Fibroblast of mammary gland (primary cell): ENCODE measurements at places on chromosomes 7 and 10.

DNA sequence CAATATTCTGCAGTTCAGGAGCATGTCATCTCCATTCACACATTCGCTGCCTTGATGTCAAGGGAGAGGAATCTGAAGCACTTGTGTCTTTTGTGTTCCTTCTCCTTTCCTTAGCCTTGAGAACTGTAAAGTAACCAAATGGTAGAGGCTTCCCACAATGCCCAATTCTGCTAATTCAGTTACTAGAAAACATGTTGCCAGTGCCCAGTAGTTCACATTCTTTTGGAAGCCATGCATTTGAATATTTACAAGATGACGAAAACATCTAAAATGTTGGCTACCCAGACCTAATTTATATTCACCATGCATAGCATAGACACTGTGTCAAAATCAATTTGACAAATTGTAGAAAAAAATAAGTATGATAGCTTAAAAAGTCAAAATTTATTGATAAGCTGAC lies 852.7 kb upstream of the PHF14 start:
- no peak for DNase-seq

- peak; percentile 59 for DNase-seq
Measured at GRCh38 chr7:150755473-150756099, 18.4 kb downstream of the GIMAP5 start.

DNA sequence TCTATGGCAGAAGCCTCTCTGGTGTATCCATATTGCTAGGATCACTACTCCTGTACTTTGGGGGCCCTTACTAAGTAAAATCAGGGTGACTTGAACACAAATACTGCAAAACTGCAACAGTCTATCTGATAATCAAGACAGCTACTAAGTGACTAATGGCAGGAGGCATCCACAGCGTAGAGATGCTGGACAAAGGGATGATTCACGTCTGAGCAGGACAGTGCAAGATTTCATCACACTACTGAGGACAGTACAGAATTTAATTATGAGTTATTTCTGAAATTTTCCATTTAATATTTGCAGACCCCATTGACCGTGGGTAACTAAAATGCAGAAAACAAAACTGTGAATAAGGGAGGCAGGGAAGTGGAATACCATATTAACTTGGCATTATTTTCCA lies 10.4 kb downstream of the CUL2 start:
- peak; percentile 85 for DNase-seq

GRCh38 chr10:124322191-124322980 lies 96.3 kb downstream of the OAT start:
- no peak for DNase-seq

DNA sequence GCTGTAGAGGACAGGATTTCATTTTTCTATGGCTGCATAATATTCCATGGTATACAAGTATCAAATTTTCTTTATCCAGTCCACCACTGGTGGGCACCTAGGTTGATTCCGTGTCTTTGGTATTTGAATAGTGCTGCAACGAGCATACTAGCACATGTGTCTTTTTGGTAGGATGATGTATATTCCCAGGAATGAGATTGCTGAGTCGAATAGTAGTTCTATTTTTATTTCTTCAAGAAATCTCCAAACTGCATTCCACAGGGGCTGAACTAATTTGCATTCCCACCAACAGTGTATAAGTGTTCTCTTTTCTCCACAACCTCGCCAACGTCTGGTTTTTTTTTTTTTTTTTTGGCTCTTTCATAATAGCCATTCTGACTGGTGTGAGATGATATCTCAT lies 550.0 kb downstream of the REEP3 start:
- no peak for DNase-seq

GRCh38 chr7:125828153-125828700 lies 898.6 kb upstream of the POT1 start:
- no peak for DNase-seq

- DNase-seq = no peak
Measured at GRCh38 chr10:116470071-116470470, 42.4 kb downstream of the PNLIPRP3 start.

- DNase-seq = no peak
Measured at GRCh38 chr10:46299536-46300369, 13.0 kb downstream of the ANTXRL start.

DNA sequence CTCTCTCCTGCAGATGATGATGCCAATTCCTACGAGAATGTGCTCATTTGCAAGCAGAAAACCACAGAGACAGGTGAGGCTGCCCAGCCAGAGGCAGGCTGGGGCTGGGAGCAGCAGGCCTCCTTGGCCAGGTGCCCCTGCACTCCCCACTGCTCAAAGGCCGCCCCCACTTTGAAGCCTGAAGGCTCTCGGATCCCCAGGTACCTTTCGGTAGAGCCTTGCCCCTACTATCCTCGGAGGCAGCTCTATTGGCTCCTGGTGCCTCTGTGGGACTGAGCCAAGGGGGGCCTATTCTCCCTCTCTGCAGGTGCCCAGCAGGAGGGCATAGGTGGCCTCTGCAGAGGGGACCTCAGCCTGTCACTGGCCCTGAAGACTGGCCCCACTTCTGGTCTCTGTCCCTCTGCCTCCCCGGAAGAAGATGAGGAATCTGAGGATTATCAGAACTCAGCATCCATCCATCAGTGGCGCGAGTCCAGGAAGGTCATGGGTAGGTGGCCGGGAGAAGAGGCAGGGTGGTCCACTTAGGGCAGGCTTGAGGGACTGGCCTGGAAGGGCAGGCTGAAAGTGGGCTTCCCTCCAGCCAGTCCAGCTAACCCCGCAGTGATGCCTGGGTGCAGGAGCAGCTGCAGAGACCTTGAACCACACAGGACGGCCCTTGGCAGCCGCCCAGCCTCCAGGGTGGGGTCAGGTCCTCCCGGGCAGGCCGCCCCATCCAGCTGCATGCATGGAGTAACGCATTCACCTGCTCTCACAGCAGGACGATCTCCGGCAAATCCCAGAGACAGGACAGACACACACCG lies 14.1 kb downstream of the LAT2 start:
- no peak for DNase-seq

DNA sequence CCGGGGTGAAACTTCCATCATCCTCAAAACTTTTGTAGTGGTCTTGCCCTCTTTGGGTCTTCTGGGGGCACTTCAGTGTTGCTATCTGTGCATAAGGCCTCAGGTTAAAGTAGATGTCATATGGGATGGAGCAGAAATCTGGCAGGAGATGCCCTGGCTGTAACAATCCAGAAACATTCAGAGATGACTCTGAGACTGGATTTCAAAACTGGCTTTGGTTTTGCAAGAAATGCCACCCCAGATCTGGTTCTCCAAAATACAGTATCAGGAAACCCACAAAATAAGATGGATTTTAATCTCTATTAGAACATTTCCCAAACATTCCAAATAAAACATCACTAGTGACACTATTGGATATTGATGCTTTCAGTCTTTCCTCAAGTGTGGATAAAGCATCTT lies 191.5 kb downstream of the REEP3 start:
- DNase-seq = peak; percentile 63

DNA sequence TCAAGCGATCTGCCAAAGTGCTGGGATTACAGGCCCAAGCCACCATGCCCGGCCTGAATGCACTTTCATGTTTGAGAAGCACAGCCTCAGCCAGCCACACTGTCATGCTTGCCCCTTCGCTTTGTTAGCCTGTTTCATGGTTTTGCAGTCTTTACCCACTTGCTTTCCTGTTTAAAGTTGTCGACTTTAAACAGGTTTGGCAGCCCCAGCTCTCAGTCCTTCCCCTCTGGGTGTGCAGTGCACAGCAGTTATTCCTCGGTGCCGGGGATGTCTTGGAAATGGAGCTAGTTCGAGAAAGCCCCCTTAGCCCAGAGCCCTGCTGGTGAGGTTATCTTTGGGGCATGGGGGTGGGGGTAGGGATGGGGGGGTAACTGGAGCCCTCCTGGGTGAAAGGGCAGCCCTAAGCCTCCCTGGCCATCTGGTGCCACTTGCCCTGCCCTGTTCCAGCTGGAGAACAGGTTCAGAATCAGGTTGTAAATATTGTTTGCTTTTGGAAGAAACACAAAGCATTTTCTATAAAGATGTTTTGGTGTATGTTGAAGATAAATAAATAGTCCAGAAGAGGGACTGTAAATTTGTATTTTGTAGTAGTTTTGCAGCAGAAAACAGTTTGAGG lies 14.8 kb downstream of the TSPAN14 start:
- DNase-seq = no peak

GRCh38 chr10:6382081-6382480 lies 179.3 kb downstream of the PFKFB3 start:
- peak; percentile 55 for DNase-seq

GRCh38 chr7:104929921-104930320 lies 84.1 kb upstream of the KMT2E start:
- no peak for DNase-seq

DNA sequence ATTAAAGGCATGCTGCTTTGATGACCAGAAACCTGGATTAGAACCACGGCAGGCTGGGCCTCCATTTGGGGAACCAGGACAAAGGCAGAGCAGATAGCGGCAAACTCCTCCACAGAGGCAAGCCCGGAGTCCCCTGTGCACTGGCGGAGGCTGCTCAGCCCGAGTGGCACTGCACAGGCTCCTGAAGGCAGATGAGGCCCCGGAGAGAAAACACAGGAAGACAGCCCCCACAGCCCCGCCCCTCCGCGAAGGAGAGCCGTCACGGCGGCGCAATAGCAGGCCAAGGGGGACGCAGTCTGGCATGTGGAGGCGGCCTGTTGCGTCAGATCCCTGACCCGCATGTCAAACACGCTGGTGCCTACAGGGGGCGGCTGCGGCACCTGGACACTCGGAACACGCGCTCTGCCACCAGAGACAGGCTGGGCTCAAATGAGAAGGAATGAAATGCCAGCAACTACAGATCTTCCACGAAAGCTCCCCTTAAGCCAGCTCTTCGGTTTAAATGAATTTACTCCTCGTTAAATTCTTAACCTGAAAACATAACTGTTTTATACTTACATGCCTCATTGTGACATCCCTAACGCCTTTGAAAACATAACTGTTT lies 128.5 kb downstream of the MAD1L1 start:
- peak; percentile 94 for DNase-seq

DNA sequence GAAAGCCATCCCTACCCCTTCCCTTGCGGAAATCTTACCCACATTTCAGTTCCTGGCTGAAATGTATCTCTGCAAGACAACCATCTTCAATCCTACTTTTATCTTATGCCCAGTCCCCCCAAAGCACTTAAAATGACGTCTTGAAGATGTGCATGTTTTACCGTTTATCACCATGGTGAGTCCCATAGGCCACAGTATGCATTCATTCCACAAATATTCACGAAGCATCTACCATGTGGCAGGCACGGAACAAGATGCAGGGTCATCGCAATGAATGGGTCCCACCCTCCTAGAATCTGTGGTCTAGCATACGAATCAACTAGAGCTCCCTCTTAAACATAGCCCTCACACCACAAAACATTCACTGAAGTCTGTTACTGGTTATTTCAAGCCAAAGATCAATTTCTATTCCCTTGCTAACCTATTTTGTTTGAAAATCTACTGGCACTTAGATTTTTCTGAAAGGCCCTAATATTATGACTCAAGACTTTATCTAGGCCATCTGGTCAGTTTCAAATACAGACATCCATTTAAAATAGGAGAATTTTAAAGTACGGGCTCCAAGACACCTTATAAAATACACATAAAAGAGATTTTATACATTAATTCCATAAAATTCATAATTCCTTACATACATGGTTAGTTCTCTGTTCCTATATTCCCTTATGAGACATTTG lies 99.4 kb downstream of the PARD3 start:
- no peak for DNase-seq
